ENCODE measurements at places on chromosomes 5 and 9.

- DNase-seq, result no peak
Measured at GRCh38 chr5:150335778-150336177, 21.7 kb upstream of the TCOF1 start.

- DNase-seq, result no peak
Measured at GRCh38 chr5:81147886-81148571, 85.1 kb upstream of the CKMT2 start.

DNA sequence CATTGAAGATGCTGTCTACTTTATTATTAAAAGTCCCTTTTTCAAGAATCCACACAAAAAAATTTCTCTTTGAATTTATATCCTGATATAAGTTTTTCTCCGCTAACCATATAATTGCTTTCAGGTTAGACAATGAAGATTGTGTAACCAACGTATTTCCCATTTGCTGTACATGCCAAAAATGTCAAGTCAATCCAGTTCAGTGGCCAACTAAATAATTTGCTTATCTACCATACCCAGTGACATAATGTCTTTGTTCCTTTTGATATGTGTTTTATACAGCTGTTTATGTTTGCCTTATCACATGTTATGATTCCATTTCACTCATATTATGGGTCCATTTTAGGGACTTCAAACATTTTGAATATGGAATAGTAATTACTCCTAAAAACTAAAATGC lies 349.9 kb downstream of the EFNA5 start:
- no peak for DNase-seq

DNA sequence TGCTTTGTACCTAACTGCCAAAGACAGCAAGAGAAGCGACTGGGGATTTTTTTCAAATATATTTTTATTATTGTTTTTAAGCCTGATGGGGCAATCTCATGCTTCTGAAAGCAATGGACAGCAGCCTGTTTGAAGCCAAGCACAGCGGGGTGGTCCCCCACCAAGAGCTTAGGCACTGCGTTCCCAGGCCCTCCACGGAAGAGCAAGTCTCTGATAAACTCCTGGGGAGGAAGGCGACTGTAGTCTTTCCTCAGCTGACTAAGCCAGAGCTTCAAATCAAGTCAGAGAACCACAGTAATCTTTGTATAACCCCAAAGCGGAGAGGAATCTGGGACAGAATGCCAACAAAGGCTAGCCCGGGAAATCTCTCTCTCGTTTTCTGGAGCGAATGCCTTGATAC lies 54.4 kb downstream of the ARSB start:
- no peak for DNase-seq

- no peak for DNase-seq
Measured at GRCh38 chr9:12368569-12368968, 324.6 kb upstream of the TYRP1 start.

Data from stimulated activated CD8-positive, alpha-beta memory T cell treated with anti-CD3 and anti-CD28 coated beads, Interleukin-4, amount 100 ng/mL, for 4 hours (primary cell).